GM04504 (cell line): ENCODE measurements at places on chromosomes 2 and 18.
A peak's percentile ranks its signal among the peaks of the same experiment; 100 is the strongest.

- DNase-seq = no peak
These were observed 21.8 kb downstream of the GBX2 start for GRCh38 chr2:236146436-236146835.

GRCh38 chr2:214410128-214410775, 602 bp upstream of the VWC2L start:
- DNase-seq = no peak

- DNase-seq = no peak
These were observed 845 bp downstream of the EML4 start for GRCh38 chr2:42169874-42170521.

DNA sequence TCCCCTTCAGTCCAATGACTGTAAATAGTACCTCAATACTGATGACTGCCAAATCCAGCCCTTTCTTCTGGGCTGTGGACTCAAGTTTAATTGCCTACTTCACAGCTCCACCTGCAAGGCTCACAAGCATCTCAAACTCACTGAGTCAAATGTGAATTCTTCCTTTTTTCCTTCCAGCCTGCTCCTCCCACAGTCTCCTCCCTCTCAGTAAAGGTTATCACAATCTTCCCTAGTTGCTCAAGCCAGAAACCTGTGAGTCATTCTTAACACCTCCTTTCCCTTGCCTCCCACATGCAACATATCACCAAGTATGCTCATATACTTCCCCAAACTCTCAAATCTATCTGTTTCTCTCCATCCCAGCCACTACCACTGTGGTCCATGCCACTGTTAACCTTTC, 3.7 kb upstream of the MFSD6 start:
- DNase-seq = no peak

GRCh38 chr2:193409951-193410350, 1215.2 kb upstream of the TMEFF2 start:
- no peak for DNase-seq

GRCh38 chr2:151796774-151797173, 31.4 kb downstream of the ARL5A start:
- DNase-seq = no peak

DNA sequence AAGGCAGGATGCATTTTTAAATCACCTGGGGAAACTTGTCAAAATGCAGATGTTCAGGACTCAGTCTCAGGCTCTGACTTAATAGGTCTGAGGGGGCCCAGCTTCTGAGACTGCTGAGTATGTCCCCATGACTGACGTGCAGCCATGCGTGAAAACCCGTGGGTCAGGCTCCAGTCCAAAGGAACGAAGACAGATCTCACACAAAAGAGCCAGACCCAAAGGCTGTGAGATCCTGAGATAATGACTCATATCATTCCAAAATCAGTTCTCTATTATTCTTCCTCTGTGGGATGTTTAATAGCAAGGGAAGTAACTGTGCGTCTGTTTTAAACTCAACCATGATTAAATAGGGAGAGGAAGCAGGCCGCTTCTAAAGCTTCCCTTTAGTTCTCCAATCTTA, 107.4 kb upstream of the ACAA2 start:
- DNase-seq = no peak

GRCh38 chr2:205692104-205692503, 9.8 kb downstream of the NRP2 start:
- peak; percentile 60 for DNase-seq

GRCh38 chr2:41622301-41622700, 425.5 kb upstream of the PKDCC start:
- DNase-seq = no peak

DNA sequence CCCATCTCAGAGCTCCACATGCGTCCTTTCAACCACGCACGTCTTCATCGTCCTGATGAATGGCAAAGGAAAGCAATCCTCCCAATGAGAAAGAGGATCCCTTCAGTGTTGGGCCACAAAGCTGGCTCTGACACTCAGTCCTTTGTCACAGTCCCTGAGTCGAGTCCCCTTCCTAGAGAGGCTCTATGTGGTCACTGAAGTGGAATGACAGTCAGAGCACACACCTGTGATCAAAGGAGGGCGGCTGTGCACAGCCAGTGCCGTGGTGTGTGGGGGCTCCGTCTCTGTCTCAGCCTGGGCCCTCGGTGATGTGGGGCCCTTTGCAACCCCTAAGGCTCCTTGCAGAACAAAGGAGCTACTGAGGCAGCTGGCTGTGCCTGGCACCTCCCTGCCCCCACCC, 157.3 kb upstream of the APCDD1 start:
- DNase-seq = no peak

DNA sequence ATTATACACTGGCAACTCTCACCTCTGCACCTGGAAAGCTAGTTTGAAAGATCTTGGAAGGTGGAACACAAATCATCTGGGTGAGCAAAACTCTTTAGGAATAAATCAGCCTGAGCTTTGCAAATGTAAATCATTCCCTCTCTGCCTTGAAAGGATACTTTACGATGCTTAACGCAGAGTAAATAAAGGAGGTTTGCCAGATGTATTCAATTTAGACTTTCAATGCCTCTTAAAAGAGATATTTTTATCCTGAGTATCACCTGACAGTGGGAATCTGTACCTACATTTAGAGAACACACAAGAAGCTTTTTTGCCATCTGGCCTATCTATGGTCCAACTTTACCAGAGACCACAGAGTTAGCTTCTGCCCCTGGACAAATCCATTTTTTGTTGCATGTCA, 983.2 kb upstream of the CDH2 start:
- DNase-seq = no peak

GRCh38 chr2:201128933-201129505, 13.1 kb downstream of the CFLAR start:
- no peak for DNase-seq
